ENCODE measurements at places on chromosomes 6 and 20.

DNA sequence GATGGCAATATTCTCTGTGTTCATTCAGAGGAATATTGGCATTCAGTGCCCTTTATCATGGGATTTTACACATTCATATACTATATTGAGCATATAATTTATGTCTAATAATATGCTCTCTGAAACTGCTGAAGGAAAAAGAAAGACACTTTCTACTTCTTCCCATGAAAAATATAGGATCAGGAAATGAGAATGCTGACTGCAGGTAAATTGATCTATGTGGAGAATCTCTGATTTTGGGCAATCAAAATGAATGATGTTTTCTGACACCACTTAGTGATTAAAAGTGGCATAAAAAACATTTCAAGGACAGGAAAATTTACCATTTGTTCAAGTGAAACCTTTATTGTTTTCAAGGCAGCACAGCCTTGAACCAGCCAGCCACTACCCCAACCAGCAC, 260.1 kb upstream of the STXBP5 start:
- no peak for DNase-seq

- DNase-seq = no peak
Measured at GRCh38 chr6:34680802-34681515, 15.6 kb downstream of the ILRUN start.

- DNase-seq = no peak
Measured at GRCh38 chr6:160417146-160417545, 69.0 kb downstream of the SLC22A3 start.

DNA sequence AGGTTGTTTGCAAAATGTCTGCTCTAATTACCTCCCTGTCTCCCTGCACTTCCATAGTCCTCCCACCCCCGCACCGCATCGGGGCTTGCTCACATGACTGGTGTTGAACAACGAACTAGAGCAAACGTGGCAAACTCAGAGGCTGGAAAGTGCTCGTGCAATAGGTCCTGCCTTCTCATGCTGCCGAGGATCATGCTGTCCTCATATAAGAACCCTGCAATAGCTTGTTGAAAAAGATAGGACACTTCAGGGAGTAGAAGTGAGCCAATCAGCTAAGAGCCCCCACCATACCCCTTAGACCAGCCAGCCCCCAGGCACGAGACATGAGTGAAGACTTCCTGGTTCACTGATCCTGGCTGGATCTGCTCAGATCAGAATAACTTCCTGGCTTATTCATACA, 219.2 kb downstream of the C6orf118 start:
- DNase-seq = no peak

Measured in activated naive CD8-positive, alpha-beta T cell treated with anti-CD3 and anti-CD28 coated beads for 36 hours (primary cell).